Glutamatergic neuron (in vitro differentiated cells): ENCODE measurements at places on chromosomes 12 and 14.

DNA sequence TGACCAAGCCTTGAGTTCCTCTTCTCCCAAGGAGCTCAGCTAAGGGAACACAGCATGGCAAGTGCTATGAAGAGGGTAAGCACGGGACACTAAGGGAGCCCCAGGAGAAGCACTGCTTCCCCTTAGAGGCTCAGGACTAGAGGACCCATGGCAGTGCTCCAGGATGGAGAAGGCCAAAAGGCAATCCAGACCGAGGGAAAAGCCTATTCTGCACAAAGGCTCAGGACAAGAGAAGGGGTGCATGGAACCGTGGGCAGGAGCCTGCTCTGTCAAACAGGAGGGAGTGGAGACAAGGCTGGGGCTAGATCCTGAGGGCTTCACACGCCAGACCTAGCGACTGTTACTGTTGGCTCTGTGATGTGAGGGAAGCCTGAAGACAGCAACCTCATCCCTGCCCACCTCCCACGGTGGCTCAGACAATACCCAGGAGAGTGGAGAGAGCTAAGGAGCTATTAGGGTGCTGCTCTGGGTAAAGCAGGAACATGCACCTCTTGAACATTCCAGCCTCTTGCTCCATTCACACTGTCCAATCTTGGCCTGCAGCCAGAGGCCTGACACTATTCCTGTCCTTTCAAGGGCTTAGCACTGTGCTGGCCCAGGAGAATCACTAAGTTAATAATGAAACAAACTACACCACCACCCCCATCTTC is 24.2 kb downstream of the OTUB2 start:
- DNase-seq, result no peak

DNA sequence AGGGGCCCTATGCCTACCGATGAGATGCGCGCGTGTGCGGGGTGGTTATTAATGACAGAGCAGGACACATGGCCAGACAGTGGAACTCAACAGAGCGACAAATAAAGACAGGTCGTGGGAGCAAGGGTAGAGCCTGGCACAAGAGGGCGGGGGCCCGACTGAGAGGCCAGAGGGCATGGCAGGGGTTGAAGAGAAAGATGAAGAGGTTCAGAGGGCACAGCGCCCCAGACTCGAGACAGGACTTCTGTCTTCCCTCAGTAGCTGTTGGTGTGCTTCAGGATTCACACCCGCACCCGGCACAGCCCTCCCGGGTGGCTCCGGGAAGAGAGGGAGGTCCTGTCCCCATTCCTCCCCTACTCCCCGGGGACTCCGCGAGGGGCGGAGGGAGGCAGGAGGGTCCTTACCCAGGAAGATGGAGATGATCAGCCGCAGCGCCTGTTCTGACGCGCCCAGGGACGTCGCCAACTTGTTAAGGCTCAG is 366 bp downstream of the LPCAT3 start:
- DNase-seq, result peak; percentile 81

- peak; percentile 79 for DNase-seq
Measured at GRCh38 chr12:132600048-132601032, 10.0 kb downstream of the LRCOL1 start.

GRCh38 chr14:60008042-60008441 is 83.7 kb upstream of the PCNX4 start:
- no peak for DNase-seq

- DNase-seq, result no peak
Measured at GRCh38 chr12:80040075-80040738, 59.1 kb upstream of the OTOGL start.

GRCh38 chr12:132559652-132560363 is 50.6 kb downstream of the LRCOL1 start:
- DNase-seq, result peak; percentile 80

- DNase-seq, result no peak
Measured at GRCh38 chr12:4997939-4998338, 45.7 kb upstream of the KCNA5 start.

DNA sequence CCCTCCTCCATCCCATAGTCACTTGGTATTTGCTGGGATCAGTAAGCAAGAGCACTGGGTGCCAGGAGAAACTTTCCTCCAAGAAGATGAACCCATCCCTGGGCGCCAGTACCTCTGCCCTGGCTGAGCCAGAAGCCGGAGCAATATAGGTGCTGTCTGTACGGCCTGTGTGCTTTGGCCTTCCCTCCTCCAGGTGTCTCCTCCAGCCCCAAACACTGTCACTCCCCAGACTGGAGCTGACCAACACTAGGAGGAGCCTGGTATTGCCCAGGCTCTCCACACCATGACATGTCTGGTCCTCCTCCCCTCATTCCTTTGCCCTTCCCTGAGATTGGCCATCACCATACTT is 4.9 kb downstream of the GSTZ1 start:
- no peak for DNase-seq

DNA sequence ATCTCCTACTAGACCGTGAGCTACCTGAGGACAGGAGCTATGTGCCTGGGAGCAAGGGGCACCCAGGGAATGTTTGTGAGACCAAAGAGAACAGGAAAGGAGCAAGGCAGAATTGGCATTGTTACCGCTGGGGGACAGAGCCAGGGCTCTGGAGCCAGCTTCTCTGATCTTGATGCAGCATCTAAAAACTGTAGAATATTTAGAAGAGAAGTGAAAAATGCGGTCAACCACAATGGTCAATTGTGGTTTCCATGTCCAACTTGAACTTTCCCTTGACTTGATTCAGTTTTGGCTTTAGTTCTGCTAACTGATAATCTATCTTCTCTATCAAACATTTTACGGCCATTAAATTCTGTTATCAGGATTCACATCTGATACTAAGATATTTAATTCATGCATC is 201.2 kb downstream of the ANO4 start:
- DNase-seq, result no peak

GRCh38 chr14:69087061-69087461 is 65.9 kb downstream of the DCAF5 start:
- DNase-seq, result no peak

GRCh38 chr12:96606134-96606533 is 116.8 kb downstream of the CFAP54 start:
- DNase-seq, result no peak

GRCh38 chr14:23929136-23929535 is 24.4 kb upstream of the DHRS4 start:
- DNase-seq, result no peak

DNA sequence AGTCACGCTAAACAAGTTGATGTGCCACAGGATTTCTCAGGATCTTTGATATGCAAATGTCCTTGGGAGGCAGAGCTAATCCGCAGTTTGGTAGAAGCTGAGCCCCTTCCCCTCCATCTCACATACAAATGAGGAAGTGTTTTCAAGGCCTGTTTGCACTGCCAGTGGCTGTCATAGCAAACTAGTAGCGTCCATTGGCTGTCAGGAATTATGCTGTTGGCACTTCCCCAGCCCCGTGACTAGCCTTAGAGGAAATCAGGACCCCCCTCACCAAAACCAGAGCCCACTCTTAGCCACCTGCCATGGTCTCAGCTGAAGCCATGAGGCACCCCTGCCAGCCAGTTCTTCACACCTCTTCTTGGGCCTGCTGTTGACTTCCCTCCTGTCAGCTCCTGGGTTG is 253.9 kb downstream of the CACNA1C start:
- no peak for DNase-seq

DNA sequence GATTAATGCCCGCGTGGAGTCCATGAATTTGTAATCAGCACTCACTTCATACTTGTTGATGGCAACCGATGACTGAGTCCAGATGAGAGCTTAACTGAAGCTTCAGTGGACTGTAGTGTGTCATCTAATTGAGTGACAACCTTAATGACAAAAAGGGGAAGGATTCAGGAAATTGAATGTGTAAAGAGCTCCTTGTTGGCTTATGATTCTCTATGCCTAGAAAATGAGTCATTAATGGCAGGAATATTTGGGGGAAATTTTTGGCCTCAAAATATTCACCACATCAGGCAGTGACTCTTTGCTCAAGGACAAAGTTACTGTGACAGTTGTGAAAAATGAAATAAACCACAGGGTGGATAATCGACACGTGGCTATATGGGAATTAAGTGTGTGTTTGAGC is 55.3 kb upstream of the STON2 start:
- DNase-seq, result no peak

DNA sequence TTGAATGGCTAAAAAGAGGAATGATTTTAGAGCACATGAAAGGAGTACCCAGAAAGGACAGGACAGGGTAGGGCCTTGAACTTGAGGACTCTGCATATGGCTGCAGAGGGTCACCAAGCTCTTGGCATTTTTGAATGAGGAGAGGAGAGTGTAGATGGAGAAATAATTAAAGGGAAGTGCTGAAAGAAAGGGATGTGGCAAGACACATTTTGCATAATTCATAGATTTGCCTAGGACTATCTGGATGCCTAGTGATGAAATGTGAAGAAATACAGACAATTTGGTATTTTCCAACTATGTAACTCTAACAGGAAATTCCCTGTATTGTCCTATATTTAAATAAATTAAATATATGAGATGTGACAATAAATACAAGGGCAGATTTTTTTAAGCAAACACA is 27.5 kb upstream of the MDM1 start:
- no peak for DNase-seq

GRCh38 chr12:119826661-119827445 is 50.3 kb downstream of the CIT start:
- no peak for DNase-seq

DNA sequence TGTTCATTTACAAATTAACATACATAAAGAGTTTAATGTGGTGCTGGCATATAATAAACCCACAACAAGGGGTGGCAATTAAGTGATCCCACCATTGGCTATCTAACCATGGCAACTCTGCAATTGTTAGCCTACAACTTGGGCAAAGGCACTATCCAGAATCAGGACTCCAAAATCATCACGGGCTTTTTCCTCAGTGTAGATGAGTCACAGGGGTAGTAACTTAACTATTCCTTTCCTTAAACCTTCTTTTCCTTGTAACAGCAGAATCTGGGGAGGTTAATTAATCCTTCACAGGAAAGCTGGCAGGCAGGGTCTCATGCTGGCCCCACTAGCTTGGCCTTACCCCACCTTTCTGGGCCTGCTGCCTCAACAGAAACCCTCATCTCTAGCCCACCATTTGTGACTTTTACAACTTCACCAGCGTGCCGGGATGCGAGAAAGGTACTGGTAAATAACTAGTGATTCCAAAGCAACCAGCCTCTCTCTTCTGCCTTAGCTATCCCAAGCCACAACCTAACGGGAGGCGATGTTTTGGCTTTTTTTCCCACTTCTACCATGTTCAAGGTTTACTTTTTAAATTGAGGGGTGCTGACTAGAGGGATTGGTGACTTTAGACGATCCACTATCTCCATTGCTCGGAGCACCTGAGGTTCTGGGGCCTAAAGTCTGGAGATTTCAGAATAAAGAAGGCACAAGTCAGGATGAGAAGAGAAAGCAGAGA is 744 bp downstream of the ATP5MC2 start:
- DNase-seq, result no peak

DNA sequence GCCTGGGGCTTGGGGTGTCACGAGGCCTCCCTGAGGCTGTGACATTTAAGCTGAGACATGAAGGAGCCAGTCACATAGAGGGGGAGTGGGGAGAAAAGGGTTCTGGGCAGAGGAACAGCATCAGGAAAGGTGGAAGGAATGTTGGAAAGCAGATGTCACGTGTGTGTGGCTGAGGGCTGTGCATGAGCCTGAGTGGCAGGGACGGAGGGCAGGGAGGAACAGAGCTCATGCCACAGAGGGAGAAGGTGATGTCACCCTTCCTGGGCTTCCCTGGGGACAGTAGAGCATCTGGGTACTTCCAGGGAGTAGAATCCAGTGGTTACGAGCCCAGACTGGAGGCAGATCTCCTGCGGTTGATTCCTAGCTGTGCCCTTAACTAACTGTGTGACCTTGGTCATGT is 32.0 kb upstream of the JDP2 start:
- DNase-seq, result no peak

DNA sequence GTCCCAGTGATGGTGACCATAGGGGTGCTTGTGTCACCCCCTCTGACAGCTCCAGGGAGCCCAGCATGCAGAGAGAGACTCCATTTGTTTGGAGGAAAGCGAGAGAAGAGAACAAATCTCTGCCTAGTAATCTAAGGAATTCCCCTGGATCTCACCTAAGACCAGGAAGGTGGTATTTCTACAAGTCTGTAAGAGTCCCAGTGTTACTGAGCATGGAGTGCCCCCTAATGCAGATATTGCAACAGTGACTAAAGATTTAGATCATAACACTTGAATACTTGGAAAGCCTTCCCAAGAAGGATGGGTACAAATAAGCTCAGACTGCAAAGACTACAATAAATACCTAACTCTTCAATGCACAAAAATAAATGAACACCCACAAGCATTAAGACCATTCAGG is 360.4 kb upstream of the GARIN6 start:
- DNase-seq, result no peak

- peak; percentile 32 for DNase-seq
Measured at GRCh38 chr12:27915021-27915420, 57.5 kb downstream of the PTHLH start.

DNA sequence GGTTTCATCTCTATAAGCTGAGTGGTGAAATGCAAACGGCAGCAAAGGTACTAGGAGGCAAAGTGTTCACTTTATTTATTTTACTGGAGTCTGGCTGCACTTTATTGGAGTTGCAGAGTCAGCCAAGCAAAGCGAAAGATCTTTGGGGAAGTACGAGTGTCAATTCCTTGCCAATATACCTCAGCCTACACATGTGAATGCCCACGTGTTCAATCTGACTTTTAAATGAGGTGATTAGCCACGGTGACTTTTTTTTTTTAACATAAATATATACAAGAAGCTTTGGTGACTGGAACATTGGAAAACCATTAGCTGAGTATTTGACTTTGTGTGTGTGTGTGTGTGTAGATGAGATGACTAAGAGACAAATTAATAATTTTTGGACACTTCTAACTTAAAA is 178.8 kb downstream of the NTS start:
- DNase-seq, result no peak

GRCh38 chr12:31205054-31205453 is 120.9 kb downstream of the SINHCAF start:
- DNase-seq, result no peak
